ENCODE measurements at places on chromosomes 6 and 20. TPM values are rescaled to one million over a fixed set of nuclear protein-coding genes. Genes with fewer than 3 reads are reported as not detected.

DNA sequence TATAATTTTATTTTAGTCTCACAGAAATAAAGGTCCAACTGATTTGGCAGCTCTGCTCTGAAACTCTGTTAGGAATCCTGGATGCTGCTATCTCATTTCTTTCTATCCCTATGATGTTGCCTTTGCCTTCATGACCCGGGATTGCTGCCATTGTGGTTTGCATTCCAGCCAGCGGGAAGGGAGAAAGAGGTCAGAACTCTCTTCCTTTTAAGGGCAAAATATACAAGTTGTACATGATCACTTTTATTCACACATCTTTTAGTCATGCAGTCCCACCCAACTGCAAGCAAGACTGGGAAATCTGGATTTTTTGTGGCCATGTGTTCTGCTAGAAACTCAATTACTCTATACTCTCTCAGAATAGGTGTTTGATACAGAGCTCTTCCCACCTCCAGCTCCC is 263.1 kb upstream of the ZFP64 start:
- no peak overlapping the region for H3K27ac ChIP-seq
- no peak for DNase-seq
- no peaks in the 10 kb centered on the region for H3K36me3 ChIP-seq
- H3K4me1 ChIP-seq = no peaks in the 10 kb centered on the region
- no peak overlapping the region for H3K4me3 ChIP-seq

GRCh38 chr6:143553337-143553736 is 41.8 kb upstream of the FUCA2 start:
- H3K4me3 ChIP-seq = no peak overlapping the region
- H3K27me3 ChIP-seq = no peaks in the 10 kb centered on the region
- no peak overlapping the region for H3K27ac ChIP-seq

DNA sequence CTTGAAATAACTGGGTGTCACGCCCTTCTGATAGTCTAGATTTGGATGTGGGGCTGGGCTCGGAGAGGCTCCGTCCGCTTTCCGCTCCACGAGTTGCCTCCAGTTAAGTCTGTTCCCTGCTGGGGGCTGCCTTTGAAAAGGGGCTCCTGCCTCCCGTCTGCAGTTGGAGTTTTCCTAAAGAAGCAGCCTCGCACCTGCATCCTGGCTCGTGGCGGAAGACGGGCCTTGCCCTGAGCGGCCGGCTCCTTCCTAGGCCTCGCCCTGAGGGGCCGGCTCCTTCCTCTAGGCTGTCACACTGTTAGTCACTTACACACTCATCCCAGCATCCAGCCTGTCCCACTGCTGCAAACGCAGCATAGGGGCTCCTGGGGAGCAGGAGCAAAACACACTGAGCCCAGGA is 74.4 kb downstream of the SMOC2 start:
- H3K36me3 ChIP-seq = no peaks in the 10 kb centered on the region
- DNase-seq = no peak
- H3K4me3 ChIP-seq = no peak overlapping the region
- no peak overlapping the region for H3K27ac ChIP-seq
- no peaks in the 10 kb centered on the region for H3K4me1 ChIP-seq
- H3K27me3 ChIP-seq = no peaks in the 10 kb centered on the region

GRCh38 chr6:32153564-32154513 is at the start of gene PPT2:
Gene PPT2 (plus strand): TSS chr6:32154141. CDS start chr6:32154595, 454 bp downstream.
- H3K4me1 ChIP-seq = peaks cover 4% of the 10 kb centered on the region
- H3K27me3 ChIP-seq = no peaks in the 10 kb centered on the region
- DNase-seq = peak; percentile 84
- H3K36me3 ChIP-seq = no peaks in the 10 kb centered on the region

- no peak for DNase-seq
- no peak overlapping the region for H3K27ac ChIP-seq
- no peaks in the 10 kb centered on the region for H3K4me1 ChIP-seq
- H3K36me3 ChIP-seq = no peaks in the 10 kb centered on the region
- no peak overlapping the region for H3K4me3 ChIP-seq
Observed at GRCh38 chr6:27667657-27668441, 194.9 kb upstream of the ZNF184 start.

GRCh38 chr6:47687432-47687831 is 10.9 kb upstream of the ADGRF4 start:
- no peak overlapping the region for H3K4me3 ChIP-seq
- no peaks in the 10 kb centered on the region for H3K4me1 ChIP-seq
- DNase-seq = no peak
- H3K27ac ChIP-seq = no peak overlapping the region
- no peaks in the 10 kb centered on the region for H3K36me3 ChIP-seq

GRCh38 chr6:116575227-116575626 is 3.9 kb downstream of the RWDD1 start:
- H3K4me1 ChIP-seq = peaks cover 13% of the 10 kb centered on the region
- H3K27ac ChIP-seq = no peak overlapping the region
- no peaks in the 10 kb centered on the region for H3K27me3 ChIP-seq
- DNase-seq = no peak
- no peaks in the 10 kb centered on the region for H3K36me3 ChIP-seq

DNA sequence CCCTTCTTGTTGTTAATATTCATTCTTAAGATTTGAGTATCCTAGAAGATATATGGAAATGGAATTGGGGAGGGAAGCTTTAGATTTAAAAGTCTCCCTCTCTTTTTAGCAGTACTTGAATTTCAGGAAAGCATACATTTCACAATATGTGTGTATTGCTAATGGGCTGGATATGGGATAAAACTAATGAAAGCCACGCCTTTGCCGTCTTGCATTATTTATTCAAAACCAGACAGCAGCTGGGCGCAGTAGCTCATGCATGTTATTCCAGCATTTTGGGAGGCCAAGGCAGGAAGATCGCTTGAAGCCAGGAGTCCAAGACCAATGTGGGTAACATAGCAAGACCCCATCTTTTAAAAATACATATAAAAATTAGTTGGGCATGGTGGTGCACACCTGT is 121.6 kb upstream of the TIAM2 start:
- H3K27me3 ChIP-seq = no peaks in the 10 kb centered on the region
- no peaks in the 10 kb centered on the region for H3K36me3 ChIP-seq
- H3K4me1 ChIP-seq = no peaks in the 10 kb centered on the region
- no peak overlapping the region for H3K4me3 ChIP-seq
- DNase-seq = no peak
- no peak overlapping the region for H3K27ac ChIP-seq

DNA sequence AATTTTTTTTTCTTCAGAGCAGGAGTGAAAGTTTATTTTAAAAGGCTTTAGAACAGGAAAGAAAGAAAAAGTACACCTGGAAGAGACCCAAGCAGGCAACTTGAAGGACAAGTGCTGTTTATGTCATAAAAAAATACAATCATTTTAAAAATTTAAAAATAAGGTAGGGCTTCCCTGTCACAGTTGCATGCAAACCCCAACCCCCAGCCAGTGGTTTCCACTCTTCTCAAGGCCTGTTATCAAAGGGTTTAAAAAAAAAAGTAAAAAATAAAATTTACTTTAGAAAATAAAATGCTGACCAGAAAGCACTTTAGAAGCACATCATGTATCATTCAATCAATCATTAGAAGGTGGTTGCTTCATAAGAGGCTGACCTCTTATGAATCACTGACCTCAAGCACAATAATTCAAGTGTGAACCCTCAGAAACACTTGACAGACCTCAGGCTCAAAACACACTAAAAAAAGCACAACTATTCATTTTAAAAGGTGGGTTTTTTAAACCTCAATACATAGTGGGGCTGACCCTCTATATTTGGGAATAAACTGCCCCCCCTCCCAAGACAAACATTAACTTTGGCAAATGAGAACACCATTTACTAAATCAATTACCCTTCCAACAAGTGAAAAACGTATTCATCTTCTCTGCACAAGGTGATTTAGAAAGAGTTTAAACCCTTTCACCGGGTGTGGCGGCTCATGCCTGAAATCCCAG is 15.6 kb downstream of the ILRUN start:
- no peak for DNase-seq
- H3K4me3 ChIP-seq = no peak overlapping the region
- no peaks in the 10 kb centered on the region for H3K27me3 ChIP-seq
- no peaks in the 10 kb centered on the region for H3K4me1 ChIP-seq

- H3K36me3 ChIP-seq = no peaks in the 10 kb centered on the region
- H3K27me3 ChIP-seq = no peaks in the 10 kb centered on the region
- H3K27ac ChIP-seq = peak overlapping the region; percentile 47
- no peak overlapping the region for H3K4me3 ChIP-seq
- H3K4me1 ChIP-seq = no peaks in the 10 kb centered on the region
Observed at GRCh38 chr6:113719064-113719463, 138.1 kb upstream of the MARCKS start.

GRCh38 chr6:17224056-17224455 is 57.1 kb upstream of the RBM24 start:
- H3K27ac ChIP-seq = no peak overlapping the region
- H3K4me3 ChIP-seq = no peak overlapping the region
- no peak for DNase-seq
- no peaks in the 10 kb centered on the region for H3K27me3 ChIP-seq

DNA sequence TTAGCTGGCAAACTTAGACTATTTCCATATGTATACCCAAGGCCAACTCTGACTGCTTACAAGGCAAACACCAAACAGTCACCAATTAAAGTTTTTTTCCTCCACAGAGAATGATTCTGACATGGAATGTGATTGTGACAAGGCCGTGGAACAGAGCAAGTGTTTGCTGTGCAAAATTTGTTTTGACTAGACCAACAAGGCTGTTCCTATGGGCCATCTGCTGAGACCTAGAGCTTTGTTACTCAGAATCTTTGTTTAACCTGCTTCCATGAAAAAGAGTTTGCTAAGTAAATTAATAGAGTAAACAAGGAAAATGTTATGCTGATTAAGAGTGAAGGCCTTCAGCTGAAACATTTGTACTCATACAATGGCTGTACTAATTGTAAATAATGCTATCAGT is 51.6 kb upstream of the IMPG1 start:
- no peaks in the 10 kb centered on the region for H3K36me3 ChIP-seq
- H3K27ac ChIP-seq = no peak overlapping the region
- H3K27me3 ChIP-seq = no peaks in the 10 kb centered on the region
- no peak for DNase-seq

DNA sequence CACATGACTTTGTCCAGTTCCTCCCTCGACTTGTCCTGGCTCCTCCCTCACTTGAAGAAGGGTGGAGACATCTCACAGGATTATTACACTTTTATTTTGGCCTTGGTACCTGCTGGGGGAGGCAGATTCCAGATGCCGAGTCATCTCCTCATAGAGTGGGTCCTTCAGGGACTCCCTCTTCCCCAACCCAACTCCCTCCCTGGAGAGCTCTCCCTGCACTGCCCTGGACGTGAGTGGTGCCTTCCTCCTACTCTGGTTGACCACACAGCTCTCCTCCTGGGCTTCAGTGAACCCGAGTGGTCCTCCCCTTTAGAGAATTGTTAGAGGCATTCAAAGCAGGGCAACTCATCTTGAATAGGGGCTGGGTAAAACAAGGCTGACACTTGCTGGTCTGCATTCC is 40.9 kb upstream of the MC3R start:
- no peaks in the 10 kb centered on the region for H3K27me3 ChIP-seq
- H3K27ac ChIP-seq = no peak overlapping the region
- no peaks in the 10 kb centered on the region for H3K36me3 ChIP-seq
- H3K4me1 ChIP-seq = no peaks in the 10 kb centered on the region

GRCh38 chr6:3635482-3635881 is 116.0 kb downstream of the PXDC1 start:
- no peak for DNase-seq
- no peak overlapping the region for H3K4me3 ChIP-seq
- H3K27me3 ChIP-seq = no peaks in the 10 kb centered on the region
- no peak overlapping the region for H3K27ac ChIP-seq
- no peaks in the 10 kb centered on the region for H3K4me1 ChIP-seq

DNA sequence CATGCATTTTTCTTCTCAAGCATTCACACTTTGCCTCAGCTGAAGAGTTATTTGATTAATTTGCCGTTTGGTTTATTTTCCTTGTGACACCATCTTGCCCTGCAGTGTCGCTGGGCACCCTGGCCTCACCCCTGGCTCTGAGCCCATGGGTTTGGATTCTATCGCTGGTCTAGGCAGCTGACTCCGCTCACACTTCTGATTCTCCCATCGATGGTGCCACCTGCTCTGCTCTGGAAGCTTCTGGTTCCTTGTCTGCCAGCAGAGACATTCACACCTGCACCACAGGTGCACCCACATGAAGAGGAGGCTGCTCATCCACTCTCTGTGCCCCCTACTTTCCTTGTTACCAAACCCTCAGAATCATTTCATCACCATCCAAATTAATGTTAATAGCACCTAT is 291.6 kb upstream of the CDH4 start:
- no peak overlapping the region for H3K4me3 ChIP-seq
- no peak overlapping the region for H3K27ac ChIP-seq
- no peak for DNase-seq
- H3K27me3 ChIP-seq = no peaks in the 10 kb centered on the region

GRCh38 chr6:119466226-119466625 is 116.7 kb upstream of the MAN1A1 start:
- H3K27me3 ChIP-seq = no peaks in the 10 kb centered on the region
- no peak overlapping the region for H3K4me3 ChIP-seq
- no peak for DNase-seq
- no peak overlapping the region for H3K27ac ChIP-seq

GRCh38 chr20:17541996-17542395 is 10.8 kb upstream of the BFSP1 start:
- no peaks in the 10 kb centered on the region for H3K36me3 ChIP-seq
- DNase-seq = no peak

- no peak overlapping the region for H3K4me3 ChIP-seq
- no peak overlapping the region for H3K27ac ChIP-seq
- H3K27me3 ChIP-seq = no peaks in the 10 kb centered on the region
- H3K4me1 ChIP-seq = no peaks in the 10 kb centered on the region
- H3K36me3 ChIP-seq = no peaks in the 10 kb centered on the region
Observed at GRCh38 chr20:62961310-62961783, 8.8 kb downstream of the SLC17A9 start.

- H3K27ac ChIP-seq = no peak overlapping the region
- no peaks in the 10 kb centered on the region for H3K36me3 ChIP-seq
- no peaks in the 10 kb centered on the region for H3K27me3 ChIP-seq
- DNase-seq = no peak
Observed at GRCh38 chr6:90249034-90249433, 47.6 kb downstream of the BACH2 start.

- H3K27ac ChIP-seq = no peak overlapping the region
- H3K27me3 ChIP-seq = no peaks in the 10 kb centered on the region
- no peak overlapping the region for H3K4me3 ChIP-seq
- H3K36me3 ChIP-seq = no peaks in the 10 kb centered on the region
Observed at GRCh38 chr6:34568341-34569201, 12.4 kb upstream of the SPDEF start.

- H3K27me3 ChIP-seq = no peaks in the 10 kb centered on the region
- H3K4me1 ChIP-seq = no peaks in the 10 kb centered on the region
- DNase-seq = no peak
- H3K36me3 ChIP-seq = no peaks in the 10 kb centered on the region
- H3K4me3 ChIP-seq = no peak overlapping the region
- no peak overlapping the region for H3K27ac ChIP-seq
Observed at GRCh38 chr6:158205169-158205944, 37.2 kb downstream of the GTF2H5 start.

RAMACL gene
- total RNA-seq = 0.48 TPM

CRIP3 gene
- total RNA-seq = 0.69 TPM

PTK6 gene
- total RNA-seq = 91.1 TPM

HLA-DQA2 gene
- total RNA-seq = 5.7 TPM

FAM209B gene
- not detected for total RNA-seq

CRISP2 gene
- not detected for total RNA-seq

SIRPB2 gene
- 3.0 TPM for total RNA-seq

NEU1 gene
- total RNA-seq = 47.4 TPM

TRIM40 gene
- 17.0 TPM for total RNA-seq
